ENCODE measurements at places on chromosomes 6 and 20.
A peak's percentile ranks its signal among the peaks of the same experiment; 100 is the strongest.

GRCh38 chr6:21587179-21587960, 6.2 kb upstream of the SOX4 start:
- DNase-seq, result peak; percentile 26

GRCh38 chr20:42067596-42067995, 449.4 kb upstream of the CHD6 start:
- DNase-seq, result no peak

DNA sequence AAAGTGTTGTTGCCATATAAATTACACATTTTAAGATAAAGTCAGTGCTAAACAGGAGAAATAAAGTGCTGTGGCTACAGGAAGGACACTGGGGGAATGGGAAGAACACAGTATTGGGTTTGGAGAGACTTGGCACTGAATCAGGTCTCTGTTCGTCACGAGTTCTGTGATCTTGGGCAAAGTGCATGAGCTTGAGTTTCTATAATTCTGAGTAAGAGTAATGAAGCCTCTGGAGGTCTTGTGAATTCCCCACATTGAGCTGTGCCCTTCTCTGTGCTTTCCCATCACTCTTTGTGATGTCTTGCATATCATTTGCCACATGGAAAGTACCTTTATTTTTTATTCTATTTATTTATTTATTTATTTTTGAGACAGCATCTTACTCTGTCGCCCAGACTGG, 16.8 kb upstream of the EEF1A1 start:
- DNase-seq, result no peak

- DNase-seq, result no peak
Observed at GRCh38 chr6:149060985-149061760, 256.3 kb upstream of the TAB2 start.

- DNase-seq, result no peak
Observed at GRCh38 chr6:142463988-142464387, 162.2 kb downstream of the ADGRG6 start.

DNA sequence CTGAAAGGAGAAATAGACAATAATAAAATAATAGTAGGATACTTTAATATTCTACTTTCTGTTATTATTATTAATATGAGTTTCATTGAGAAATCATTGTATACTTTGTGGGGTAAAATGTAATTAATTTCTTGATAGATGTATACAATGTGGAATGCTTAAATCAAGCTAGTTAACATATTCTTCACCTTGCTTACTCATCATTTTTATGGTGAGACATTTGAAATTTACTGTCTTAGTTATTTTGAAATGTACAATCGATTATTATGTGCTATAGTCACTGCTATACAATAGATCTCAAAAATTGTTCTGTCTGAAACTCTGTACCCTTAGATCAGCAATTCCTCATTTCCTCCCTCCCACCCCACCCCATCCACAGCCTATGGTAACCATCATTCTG, 720.3 kb downstream of the RNF144B start:
- no peak for DNase-seq

DNA sequence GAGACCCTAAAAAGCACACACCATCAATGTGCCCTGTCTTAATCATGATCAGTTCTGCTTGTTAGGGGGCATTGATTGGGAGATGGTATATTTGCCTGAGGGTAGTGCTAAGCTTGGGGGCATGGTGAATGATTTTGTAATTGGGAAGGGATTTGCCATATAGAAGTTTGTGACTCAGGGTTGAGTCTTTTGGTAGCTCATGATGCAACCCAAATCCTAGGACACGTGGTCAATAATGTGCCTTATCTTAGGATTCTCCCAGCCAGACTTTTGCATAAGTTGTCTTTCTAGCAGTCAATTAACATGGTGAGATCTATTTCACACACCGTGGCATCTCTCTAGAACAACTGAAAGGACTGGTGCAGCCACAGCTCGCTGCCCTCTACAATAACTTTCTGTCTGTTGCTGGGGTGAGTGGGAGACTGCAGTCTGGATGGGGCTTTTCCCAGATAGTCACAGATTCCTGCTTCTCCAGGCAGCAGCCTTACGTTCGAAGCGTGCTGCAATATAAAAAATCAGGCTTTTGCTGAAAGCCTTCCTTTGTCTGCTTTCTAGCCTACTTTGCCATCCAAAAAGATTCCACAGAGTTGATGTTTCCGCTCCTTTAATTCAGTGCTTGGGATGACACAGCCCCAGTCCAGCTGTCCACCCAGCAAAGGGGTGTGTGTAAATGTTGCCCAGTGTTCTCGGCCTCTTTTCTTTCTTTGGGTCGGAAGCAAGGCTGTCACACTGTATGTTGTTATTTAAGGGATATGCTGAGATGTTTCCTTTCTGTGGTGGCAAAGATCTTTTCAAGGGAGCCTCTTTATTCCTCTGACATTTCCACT, 58.9 kb downstream of the ID4 start:
- no peak for DNase-seq

GRCh38 chr6:57173886-57174510, 1.9 kb downstream of the BAG2 start:
- no peak for DNase-seq

DNA sequence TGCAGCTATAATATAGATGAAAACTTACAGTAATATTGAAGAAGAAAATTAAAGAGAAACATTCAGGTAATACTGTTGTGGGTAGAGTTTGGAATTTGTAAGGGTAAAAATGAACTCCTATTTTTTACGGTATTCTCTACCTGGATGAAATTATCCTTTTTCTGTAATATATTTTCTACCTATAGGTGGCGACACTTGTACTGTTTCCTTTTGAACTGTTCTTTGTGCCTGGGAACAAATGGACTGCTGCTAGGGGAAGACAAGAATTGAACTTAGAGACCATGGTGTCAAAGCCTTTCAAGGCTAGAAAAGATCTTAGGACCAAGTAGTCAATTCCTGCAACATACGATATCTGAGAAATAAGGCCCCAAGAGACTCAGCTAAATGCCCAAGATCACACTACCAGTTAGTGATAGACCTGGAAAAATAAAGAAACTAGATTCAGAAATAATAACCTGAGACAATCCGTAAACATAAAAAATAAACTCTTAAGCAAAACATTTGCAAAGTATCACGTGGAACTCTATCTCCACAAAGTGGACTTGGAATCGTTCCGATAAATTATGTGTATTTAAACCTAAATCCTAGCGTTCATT, 383.8 kb downstream of the TFAP2A start:
- no peak for DNase-seq

- no peak for DNase-seq
Observed at GRCh38 chr20:34045930-34046725, 52.4 kb downstream of the RALY start.

- DNase-seq, result no peak
Observed at GRCh38 chr6:100665041-100665380, 200.3 kb upstream of the SIM1 start.

GRCh38 chr20:45823949-45824835, 2.9 kb downstream of the TNNC2 start:
- peak; percentile 56 for DNase-seq

- no peak for DNase-seq
Observed at GRCh38 chr6:145668844-145669243, 66.5 kb downstream of the EPM2A start.

- no peak for DNase-seq
Observed at GRCh38 chr6:122339661-122340060, 59.8 kb upstream of the HSF2 start.

- no peak for DNase-seq
Observed at GRCh38 chr20:1800777-1801176, 94.4 kb upstream of the SIRPA start.

- no peak for DNase-seq
Observed at GRCh38 chr6:71675386-71675785, 211.0 kb upstream of the RIMS1 start.

DNA sequence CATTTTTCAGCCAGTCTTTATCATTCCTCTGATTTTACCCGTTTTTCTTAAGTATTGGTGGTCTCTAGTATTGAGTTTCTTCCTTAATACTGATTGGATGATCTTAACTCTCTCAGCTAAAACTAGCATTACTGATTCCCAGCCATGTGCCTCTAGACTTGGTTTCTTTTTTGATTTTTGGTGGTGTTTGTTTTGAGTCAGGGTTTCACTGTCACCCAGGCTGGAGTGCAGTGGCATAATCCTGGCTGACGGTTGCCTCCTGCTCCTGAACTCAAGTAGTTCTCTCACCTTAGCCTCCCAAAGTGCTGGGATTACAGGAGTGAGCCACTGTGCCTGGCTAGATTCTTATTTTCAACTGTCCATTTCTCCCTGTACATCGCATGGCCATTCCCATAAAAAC, 24.9 kb downstream of the DPPA5 start:
- no peak for DNase-seq

GRCh38 chr6:33696548-33697518, 14.7 kb downstream of the UQCC2 start:
- DNase-seq, result no peak

DNA sequence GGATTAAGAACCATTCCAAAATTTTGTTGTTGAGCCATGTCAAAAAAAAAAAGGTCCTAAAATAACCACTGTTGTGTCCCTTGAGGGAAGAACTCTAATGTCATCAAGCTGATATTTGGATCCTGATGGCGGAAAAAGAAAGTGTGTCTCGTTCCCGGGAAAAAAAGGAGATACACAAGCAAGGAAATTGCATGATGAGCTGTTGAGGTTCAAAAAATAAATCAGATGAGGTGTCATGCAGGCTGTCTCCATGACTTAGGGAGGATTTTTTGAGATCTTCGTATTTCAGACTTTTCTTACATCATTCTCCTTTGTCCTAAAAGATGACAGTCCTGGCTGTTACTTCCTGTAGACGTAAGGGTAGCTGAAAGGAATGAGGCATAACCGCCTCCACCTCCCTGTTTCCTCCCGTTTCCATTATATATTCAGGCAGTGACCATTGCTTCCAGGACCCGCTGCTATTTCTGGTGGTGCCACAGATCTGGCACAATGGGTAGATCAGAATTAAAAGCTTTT, 117.3 kb upstream of the TNFAIP3 start:
- no peak for DNase-seq

- no peak for DNase-seq
Observed at GRCh38 chr6:152416652-152417051, 220.5 kb downstream of the SYNE1 start.

- DNase-seq, result no peak
Observed at GRCh38 chr6:39998126-39998525, 63.9 kb upstream of the MOCS1 start.

- no peak for DNase-seq
Observed at GRCh38 chr20:56875052-56875659, 246.1 kb downstream of the TFAP2C start.

GRCh38 chr6:84882768-84883766, 118.7 kb upstream of the TBX18 start:
- DNase-seq, result no peak

- peak; percentile 15 for DNase-seq
Observed at GRCh38 chr6:46491201-46491627, at the start of gene RCAN2. RCAN2 (minus strand) TSS chr6:46491449.

- no peak for DNase-seq
Observed at GRCh38 chr6:17885889-17886576, 101.4 kb downstream of the KIF13A start.

- DNase-seq, result no peak
Observed at GRCh38 chr6:15569035-15569995, 93.5 kb downstream of the DTNBP1 start.

DNA sequence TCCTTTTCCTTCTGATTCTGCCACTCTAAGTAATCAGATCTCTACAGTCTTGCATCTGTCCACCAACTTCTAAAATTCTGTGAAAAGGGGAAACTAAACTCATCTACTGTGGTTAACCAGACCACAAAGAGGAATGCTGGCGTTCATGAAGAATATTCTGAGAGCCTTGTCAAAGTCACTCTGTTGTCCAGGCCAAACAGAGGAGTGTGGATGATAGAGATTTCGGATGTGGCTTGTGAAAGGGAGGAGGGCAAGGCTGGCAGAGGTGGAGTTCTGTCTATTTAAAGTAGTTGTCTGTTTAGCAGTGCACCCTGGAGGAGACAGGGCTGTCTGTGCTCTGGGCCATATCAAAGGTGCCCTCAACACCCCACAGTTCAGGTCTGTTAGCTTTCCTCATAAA, 33.9 kb downstream of the CCN2 start:
- no peak for DNase-seq

DNA sequence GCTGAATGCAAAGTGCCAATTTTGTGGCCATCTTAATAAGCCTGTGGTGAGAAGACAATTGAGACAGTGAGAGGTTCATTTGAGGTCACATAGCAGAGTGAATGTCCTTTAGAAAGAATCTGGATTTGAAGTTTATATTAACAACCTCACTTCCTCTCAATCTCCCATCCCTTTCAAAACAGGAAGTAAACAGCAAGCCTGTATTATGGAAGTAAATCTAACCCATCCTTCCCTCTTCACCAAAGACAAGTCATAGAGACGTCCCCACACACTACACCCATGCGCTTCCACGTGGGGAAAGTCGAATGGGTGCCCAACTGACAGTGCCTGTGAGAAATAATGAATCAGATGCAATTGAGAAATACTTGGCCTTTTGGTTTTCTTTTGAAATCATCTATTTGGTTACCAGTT, 28.8 kb upstream of the CCND3 start:
- DNase-seq, result peak; percentile 72

Measured in activated naive CD4-positive, alpha-beta T cell treated with anti-CD3 and anti-CD28 coated beads, Interleukin-2, amount 50 U/mL, for 16 hours (primary cell).